ENCODE measurements at places on chromosomes 3 and 15.

GRCh38 chr3:123271466-123272159, 69.9 kb downstream of the SEC22A start:
- no peak for DNase-seq

DNA sequence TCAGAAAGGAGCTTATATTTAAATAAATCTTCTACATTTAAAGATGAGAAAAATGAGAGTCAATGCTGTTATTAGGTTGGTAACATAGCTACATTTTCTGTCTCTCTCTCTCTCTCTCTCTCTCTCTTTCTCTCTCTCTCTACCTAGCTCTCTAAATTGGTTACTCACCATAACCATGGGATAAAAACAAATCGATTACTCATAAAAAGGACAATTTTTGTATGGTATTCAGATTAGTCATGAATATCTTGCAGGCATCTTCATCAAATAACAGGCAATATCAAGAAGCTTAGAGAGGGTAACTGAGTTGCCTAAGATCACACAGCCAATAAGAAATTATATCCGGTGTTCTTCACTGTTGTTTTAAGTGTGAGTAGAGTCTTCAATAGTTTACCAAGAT, 81.8 kb upstream of the ALCAM start:
- no peak for DNase-seq

- DNase-seq, result peak; percentile 24
Observed at GRCh38 chr3:187975561-187976364, 178.2 kb upstream of the LPP start.

GRCh38 chr3:152359385-152360248, 90.9 kb downstream of the MBNL1 start:
- DNase-seq, result no peak

GRCh38 chr3:80052271-80052670, 284.5 kb upstream of the ROBO1 start:
- no peak for DNase-seq

DNA sequence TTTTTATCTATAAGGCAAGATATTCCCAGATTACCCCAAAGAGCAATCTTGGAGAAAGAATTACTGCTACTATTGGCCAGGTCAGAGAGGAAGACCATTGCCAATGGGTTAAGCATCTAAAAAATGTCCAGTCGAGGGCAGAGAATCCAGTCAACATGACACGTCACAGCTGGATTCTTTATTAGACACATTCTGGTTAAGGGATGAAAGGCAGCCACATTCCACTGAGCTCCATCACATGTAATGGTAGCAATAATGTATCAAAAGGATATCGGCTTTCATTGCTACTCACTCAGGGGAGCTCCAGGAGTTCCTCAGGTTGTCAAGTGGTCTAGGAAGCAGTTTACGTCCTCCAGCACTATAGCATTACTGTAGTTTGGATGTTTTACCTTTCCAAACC, 421.1 kb downstream of the PLOD2 start:
- no peak for DNase-seq

DNA sequence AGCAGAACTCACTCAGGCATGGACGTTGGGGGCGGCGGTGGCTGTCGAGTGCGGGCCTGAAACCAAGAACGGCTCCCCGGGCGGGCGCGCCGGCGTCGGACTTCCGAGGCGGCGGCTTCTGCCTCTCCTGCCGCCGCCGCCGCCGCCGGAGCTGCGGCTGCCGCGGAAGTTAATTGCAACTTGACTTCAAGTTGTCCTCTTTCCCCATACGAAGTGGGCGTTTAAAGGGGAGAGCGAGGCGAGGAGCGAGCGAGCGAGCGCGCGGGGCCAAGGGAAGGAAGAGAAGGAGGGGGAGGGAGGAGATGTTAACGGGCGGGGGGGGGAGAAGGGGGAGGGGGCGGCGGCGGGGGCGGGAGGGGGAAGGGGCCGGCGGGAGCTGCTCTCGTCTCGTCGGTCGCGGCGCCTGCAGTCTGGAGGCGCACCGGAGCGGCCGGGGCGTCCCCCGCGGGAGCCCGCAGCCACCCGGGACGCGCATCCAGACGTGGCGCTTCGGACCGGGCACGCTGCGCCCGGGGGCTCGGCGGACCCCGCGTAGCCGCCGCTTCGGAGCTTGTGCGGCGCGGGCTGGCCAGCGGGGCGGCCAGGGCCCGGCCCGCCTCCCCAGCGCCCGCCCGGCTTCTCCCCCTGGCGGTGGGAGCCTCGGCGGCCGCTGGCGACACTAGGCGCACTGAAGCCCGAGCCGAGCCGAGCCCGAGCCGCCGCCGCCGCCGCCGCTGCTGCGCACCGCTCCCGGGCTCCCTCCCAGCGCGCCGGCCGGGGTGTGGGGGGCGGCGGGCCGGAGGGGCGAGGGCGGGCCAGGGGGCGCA, 19.7 kb upstream of the SATB1 start:
- peak; percentile 82 for DNase-seq

GRCh38 chr3:145899241-145899640, 261.7 kb downstream of the PLOD2 start:
- no peak for DNase-seq

DNA sequence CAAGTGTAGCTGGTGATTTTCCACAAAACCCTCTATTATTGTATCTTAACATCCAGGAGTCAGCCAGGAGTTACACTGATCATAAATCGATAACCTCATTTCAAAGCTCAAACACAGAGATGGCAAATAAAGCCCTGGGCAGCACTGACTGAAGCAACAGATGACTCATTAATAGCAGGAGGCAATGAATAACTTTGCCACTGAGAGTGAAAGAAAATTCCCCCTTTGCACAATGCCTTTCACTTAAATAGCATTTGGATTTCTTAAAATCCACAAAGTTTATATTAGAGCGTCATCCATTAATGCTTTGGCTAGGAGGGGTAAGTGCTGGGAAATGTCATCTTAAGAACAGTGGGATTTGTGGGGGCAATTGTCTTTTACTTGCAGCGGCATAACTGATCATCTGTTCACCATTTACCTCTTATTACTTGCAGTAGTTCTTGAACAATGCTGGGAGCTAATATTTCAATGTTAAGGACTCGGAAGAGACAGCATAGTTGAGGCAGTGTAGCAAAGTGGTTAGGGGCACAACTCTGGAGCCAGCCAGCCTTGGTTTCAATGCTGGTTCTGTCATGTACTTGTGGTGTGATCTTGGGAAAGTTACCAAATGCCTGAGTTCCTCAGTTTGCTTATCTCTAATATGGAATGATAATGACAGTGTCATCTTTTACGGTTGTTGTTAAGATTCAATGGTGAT, 630.4 kb upstream of the TBL1XR1 start:
- no peak for DNase-seq

GRCh38 chr3:194985031-194985578, 285.9 kb downstream of the XXYLT1 start:
- no peak for DNase-seq

DNA sequence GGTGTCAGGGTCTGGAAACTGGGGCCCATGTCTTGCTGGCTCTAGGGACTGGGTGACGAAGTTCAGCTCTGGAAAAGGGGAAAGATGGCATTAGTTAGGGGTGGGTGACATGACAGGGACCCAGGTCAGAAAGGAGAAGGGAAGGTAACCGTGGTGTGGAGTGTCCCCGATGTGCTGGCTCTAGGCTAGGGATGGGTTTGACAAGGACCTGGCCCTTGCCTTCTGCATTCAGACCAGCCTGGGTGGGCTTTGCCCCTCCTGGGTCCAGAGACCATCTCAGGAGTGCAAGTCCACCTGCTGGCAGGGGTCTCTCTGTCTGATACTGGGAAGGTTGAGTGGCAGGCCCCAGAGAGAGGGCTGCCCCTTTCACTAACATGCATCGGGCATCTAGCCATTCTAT, 28.7 kb upstream of the ATP2B2 start:
- no peak for DNase-seq

- DNase-seq, result peak; percentile 34
Observed at GRCh38 chr3:141845407-141846049, 30.9 kb upstream of the ATP1B3 start.

- DNase-seq, result no peak
Observed at GRCh38 chr3:111861391-111861790, 2.3 kb downstream of the PHLDB2 start.

DNA sequence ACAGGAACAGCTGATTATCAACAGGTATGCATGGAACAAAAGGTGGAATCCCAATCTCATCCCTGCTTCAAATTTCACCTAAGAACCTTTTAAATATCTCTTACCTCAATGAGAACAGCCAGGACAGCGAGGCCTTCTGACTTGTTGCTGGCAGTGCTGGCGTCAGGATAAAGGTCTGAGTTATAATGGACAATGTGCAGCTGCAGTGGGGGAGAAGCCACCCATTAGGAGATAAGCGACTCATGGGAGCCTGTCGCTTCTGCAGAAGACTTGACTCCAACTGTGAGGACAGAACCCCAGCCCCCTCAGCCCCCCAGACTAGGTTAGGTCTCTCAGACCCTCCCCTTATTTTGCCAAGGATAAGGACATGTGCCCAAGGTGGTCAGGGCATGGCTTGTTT, 39.7 kb downstream of the CA12 start:
- DNase-seq, result no peak

- no peak for DNase-seq
Observed at GRCh38 chr15:38758043-38758442, 193.4 kb upstream of the RASGRP1 start.

GRCh38 chr3:137770066-137770834, 6.1 kb downstream of the SOX14 start:
- DNase-seq, result no peak

GRCh38 chr15:52445954-52446353, 82.7 kb downstream of the MYO5A start:
- no peak for DNase-seq

- no peak for DNase-seq
Observed at GRCh38 chr3:11074451-11074850, 79.8 kb upstream of the HRH1 start.

GRCh38 chr15:73368301-73369136, at the start of gene HCN4:
Gene HCN4 (minus strand): TSS chr15:73368958. CDS start chr15:73368270, 688 bp downstream.
- DNase-seq, result no peak

GRCh38 chr3:17741621-17742101, 770 bp downstream of the TBC1D5 start:
- no peak for DNase-seq

DNA sequence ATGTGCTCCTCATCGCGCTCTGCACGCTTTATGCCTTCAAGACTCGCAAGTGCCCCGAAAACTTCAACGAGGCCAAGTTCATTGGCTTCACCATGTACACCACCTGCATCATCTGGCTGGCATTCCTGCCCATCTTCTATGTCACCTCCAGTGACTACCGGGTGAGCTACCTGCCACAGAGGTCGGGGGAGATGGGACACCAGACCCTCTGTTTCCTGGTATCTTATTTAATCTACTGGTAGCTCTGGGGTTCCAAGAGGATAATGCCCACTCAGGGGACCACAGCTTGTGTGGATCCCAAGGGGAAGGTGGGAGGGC, 9.1 kb downstream of the GRM2 start:
- DNase-seq, result no peak

DNA sequence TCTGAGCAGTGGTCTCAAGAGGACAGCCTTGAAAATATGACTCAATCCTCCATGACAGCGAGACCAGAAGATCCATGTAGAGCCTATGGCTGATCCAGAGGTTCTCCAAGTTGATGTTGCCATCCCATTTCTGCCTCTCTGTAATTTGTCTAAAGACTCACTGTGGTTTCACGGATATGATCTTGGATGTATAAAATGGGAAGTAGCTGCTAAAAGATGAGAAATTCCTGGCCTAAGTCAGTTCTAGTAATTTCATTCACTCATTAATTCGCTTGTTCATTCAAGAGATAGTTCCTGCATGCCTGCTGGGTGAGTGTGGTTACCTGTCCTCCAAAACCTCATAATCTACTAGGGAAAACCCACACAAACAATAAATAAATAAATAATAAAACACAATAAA, 145.9 kb downstream of the TNIK start:
- no peak for DNase-seq

DNA sequence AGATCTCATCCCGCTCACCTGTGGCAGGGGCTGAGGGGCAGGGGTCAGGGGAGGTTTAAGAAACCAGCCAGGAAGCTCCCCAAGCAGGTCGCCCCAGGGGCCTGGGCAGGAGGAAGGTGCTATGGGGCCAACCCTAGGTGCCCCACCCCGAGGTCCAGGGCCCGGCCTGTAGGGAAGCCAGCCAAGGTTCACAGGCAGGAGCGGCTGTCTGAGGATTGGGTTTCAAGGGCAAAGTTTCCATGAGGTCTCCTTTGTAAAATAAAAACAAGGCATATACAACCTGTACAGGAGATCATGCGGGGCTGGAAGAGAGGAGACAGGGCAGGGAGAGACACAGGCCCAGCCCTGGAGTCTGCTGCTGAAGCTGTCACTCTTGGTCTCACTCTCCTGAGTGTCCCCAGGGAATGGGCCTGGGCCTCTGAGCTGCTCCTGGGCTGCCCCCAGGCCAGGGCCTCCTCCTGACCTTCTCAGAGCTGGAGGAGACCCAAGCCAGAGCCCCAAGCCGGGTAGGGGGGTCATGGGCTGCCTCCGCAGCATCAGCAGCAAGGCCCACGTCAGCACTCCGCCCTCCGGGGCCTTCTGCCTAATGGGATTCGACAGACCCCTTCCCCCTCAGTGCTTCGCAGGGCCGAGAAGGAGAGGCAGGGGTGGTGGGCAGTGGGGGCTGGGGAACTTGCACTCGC, 5.5 kb downstream of the CPLX3 start:
- no peak for DNase-seq

DNA sequence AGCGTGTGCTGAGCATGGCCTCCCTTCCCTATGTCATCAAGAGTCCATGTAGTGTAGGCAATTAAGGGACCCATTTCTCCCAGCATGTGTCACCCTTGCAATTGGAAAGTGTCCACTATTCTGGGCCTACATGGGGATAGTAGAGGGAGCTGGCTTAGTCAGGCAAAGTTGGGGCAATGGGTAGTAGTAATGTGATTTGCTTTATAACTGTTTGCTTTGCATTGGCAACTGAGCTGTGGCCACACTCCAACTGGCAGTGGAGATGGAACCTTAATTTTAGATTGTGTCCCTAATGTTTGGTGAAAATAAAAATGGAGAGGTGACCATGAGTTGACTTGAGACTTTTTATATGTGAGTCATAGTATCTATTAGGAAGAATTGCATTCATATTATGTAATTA, 97.7 kb upstream of the SAMMSON start:
- DNase-seq, result no peak

DNA sequence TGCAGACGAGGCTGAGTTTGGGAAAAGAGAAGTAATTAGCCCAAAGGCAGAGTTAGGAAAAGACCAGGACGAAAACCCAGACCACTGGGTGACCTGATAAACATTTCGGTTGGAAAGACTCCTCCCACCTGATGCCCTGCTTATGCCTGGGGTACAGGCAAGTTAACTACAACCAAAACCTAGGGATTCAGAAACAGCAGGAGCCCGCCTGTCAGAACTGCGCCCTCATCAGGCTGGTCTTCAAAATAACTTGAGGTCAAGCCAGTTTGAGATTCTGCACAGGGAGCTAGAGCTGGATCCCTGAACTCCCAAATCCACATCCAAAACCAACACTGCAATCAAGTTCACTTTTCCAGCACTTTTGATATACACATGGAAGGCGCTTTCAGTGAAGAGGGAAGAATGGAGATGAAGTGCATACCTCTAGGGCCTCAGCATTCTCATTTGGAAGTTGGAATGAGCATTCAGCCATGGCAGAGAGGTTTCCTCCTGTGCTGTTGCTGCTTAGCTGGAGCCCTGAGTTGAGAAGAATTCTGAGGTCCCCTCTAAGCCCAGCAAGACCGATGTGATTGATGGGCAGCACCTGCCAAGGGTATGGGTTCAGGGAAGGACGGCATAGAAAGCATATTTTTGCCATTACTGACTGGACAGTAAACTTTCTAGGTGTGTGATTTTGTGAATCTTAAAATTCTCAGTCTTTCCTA, 11.6 kb downstream of the TSEN2 start:
- no peak for DNase-seq

- no peak for DNase-seq
Observed at GRCh38 chr3:27939940-27940339, 217.8 kb upstream of the EOMES start.
